ENCODE measurements at places on chromosomes 7 and 10.

- DNase-seq, result no peak
Measured at GRCh38 chr7:99013266-99014112, 130.4 kb downstream of the SMURF1 start.

- DNase-seq, result no peak
Measured at GRCh38 chr7:113367041-113367586, 248.8 kb upstream of the SMIM30 start.

DNA sequence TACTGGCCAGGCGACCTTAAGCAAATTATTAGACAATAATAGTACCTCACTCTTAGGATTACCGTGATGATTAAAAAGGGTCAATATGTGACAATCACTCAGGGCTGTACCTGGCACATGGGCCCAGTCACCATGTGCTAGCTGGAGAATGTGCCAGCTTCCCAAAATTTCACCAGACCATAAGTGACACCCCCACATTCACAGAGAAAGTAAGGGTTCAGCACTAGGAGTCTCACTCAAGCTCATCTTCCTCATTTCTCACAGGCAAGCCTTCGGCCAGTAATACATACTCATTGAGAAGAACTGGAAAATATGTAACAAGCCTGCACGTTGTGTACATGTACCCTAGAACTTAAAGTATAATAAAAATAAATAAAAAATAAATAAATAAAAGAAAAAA, 22.4 kb upstream of the C10orf71 start:
- DNase-seq, result peak; percentile 52

DNA sequence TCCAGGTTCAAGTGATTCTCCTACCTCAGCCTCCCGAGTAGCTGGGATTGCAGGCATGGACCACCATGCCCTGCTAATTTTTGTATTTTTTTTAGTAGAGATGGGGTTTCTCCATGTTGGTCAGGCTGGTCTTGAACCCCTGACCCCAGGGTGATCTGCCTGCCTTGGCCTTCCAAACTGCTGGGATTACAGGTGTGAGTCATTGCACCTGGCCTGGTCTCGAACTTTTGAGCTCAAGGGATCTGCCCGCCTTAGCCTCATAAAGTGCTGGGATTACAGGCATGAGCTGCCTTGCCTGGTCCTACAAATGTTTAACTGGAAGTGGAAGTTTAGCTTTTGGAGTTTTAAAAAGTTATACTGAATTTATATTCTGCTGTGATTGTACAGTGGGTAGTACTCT, 2.8 kb downstream of the MLLT10 start:
- no peak for DNase-seq

GRCh38 chr10:9743639-9744038, 1274.0 kb upstream of the CELF2 start:
- no peak for DNase-seq

DNA sequence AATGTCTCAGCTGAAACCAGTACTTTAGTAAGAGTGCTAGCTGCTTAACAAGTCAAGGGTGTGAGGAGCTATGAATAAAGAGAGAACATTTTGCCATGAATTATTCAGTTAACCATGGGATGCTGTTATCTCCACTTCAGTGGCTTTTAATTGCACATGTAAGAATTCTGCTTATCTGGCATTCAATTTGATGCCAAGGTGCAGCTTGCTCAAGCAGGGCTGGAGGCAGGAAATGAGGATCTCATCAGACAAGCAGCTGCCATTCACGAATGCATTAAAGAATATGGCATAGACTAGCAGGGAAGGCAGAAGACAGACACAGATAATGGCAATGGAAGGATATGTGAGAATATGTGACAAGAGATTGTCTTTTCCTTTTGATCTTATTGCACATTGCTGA, 697.8 kb downstream of the NRG3 start:
- no peak for DNase-seq

DNA sequence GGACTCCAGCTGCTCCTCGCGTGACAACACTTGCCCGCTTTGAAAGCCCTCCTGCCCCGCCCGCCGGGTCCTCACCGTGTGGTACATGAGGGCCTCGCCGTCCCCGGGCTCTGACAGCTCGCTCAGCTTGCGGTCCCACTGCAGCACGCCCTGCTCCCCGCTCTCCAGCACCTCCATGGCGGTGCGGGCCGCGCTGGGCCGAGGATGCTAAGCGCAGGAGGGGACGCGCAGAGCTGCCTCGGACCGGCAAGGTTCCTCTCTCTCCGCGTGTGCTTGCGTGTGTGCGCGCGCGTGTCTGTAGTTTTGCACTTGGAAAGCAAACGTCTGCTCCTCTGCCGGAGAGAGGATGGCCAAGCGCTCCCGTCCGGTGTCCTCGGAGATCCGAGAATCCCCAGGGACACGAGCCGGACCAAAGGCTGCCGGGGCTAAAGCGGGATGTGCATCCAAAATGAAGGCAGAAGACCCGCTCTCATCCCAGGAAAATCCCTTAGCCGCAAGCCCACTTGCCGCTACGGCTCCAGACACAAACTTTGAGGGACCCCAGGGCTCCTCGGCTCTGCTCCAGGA, at the start of gene CREB3L2:
Gene CREB3L2 (minus strand): TSS at position 558 of the 567 bp plus-strand sequence. CDS start 381 bp downstream, at position 177.
- no peak for DNase-seq

- DNase-seq, result no peak
Measured at GRCh38 chr7:36607721-36608095, 116.6 kb downstream of the AOAH start.

- no peak for DNase-seq
Measured at GRCh38 chr10:3081383-3081981, 14.1 kb downstream of the PFKP start.

DNA sequence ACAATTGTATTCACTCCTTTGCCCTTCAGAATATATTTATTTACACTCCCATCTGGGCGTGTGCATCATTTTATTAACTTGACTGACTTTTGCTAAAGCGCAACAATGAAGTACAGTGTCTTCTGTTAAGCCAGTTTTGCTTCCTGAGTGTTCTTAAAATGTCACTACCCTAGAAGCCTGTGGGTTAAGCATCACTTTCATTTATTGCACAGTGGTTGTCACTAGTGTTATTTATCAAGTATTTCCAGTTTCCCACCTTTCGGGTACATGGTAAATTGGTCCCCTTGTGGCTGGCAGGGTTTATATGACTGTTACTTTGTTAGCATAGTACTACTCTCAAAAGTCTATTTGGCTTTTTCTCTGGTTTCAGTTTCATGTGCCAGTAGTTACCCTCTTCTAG, 3.3 kb downstream of the HILPDA start:
- no peak for DNase-seq

- no peak for DNase-seq
Measured at GRCh38 chr10:131112691-131113090, 198.8 kb downstream of the TCERG1L start.

GRCh38 chr10:79433324-79434222, 11.9 kb downstream of the ZCCHC24 start:
- DNase-seq, result no peak

DNA sequence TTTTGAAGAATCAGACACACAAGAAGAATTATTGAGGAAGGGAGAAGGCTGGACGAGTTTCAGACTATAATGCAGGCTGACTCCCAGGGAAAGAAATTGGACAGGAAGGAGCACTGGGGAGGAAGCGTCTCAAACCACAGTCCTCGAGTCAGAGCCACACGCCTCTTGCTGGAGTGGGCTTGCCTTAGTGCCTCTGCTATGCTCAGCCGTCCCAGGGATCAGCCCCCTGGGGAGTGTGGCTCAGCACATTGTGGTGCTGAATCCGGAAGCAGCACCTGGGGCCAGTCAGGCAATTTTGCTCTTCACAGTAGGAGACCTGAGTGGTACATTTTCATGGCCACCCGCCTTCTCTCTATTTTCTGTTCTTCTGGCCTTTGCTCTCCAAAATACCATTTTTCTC, 67.4 kb upstream of the SLC35G1 start:
- DNase-seq, result no peak

- DNase-seq, result no peak
Measured at GRCh38 chr7:35658606-35659201, 36.2 kb downstream of the HERPUD2 start.

GRCh38 chr10:50882540-50882983, 2.9 kb downstream of the A1CF start:
- no peak for DNase-seq

GRCh38 chr7:70743531-70744325, 388.2 kb upstream of the GALNT17 start:
- DNase-seq, result no peak

DNA sequence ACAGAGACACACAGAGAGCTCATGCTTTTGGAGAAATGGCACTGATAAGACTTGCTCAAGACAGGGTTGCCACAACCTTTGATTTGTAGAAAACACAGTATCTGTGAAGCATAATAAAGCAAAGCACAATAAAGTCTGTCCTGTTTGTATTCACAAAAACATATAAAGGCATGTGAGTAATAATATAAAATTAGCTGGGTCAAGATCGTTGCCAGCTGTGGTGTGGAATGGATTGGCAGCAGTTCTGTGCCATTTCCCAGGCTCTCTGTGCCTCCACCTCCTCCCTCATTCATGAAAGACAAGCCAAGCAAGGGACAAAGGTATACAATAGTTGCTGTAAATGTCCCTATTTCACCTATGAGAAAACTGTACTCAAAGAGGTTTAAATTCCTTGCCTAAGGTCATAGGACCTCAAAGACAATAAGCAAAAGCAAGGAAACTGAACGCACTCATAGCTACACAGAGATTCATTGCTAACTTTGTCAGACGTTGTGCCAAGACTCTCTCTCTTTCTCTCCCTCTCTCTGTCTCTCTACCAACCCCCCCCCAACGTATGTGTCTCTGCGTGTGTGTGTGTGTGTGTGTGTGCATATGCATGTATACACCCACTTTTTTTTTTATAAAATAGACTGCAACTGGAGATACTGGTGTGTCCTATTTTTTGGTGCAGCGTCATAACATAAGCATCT, 31.8 kb downstream of the CHST3 start:
- DNase-seq, result no peak

GRCh38 chr10:17147884-17148489, 18.4 kb upstream of the CUBN start:
- DNase-seq, result peak; percentile 55

GRCh38 chr10:14247377-14248116, 83.2 kb downstream of the FRMD4A start:
- no peak for DNase-seq

DNA sequence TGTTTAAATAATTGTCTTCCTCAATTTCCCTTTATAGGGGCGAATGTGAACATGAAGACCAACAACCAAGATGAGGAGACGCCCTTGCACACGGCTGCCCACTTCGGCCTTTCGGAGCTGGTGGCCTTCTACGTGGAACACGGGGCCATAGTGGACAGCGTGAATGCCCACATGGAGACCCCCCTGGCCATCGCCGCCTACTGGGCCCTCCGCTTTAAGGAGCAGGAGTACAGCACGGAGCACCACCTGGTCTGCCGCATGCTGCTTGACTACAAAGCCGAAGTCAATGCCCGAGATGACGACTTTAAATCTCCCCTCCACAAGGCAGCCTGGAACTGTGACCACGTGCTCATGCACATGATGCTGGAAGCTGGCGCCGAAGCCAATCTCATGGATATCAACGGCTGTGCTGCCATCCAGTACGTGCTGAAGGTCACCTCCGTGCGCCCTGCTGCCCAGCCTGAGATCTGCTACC, 42.1 kb downstream of the ASB4 start:
- DNase-seq, result no peak

DNA sequence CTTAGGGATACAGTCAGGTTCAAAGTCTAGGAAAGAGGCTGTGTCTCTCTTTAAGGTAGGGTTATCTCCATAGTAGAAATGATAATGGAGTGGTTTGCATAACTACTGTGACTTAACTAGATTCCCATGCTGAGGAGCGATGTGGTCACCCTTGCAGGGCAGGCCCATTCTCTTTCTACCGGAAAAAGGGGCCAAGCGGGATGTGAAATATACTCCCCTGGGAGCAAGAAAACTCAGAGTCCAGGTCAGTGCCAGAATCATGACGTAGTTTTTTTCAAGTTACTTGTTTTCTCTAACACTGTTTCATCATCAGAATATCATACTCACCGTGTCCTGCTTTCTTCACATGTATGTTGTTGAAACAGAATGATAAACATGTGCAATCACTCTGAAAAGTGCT, 649.0 kb upstream of the ANKRD30A start:
- DNase-seq, result no peak

DNA sequence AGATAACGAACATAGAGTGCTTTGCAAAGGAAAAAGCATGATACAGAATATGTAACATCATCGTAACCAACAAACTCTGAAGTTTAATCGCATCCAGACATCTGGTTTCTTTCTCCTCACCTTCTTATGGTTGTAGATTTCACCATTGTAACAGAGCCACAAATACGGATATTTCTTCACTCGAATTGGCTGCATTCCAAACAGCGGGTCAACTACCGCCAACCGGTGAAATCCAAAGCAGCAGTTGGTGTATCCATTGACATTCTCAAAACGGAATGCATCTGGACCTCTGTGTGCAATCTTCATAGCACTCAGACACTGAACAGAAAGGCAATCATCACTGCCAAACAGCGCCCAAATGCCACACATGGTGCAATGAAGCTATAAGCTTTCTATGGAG, 3.4 kb downstream of the ASNS start:
- no peak for DNase-seq
